ENCODE measurements at places on chromosomes 1 and 21. TPM values are rescaled to one million over a fixed set of nuclear protein-coding genes. Genes with fewer than 3 reads are reported as not detected.

- H3K27ac ChIP-seq, result no peak overlapping the region
- DNase-seq, result no peak
- H3K4me3 ChIP-seq, result no peak overlapping the region
- peaks cover 57% of the 10 kb centered on the region for H3K36me3 ChIP-seq
These were observed 9.1 kb downstream of the TMEM9 start for GRCh38 chr1:201145132-201145531.

GRCh38 chr1:155970531-155971167, 7.7 kb downstream of the ARHGEF2 start:
- no peak overlapping the region for H3K4me3 ChIP-seq
- peak overlapping the region; percentile 58 for H3K27ac ChIP-seq
- peaks cover 71% of the 10 kb centered on the region for H3K36me3 ChIP-seq

- no peak for DNase-seq
- H3K27ac ChIP-seq, result no peak overlapping the region
- no peaks in the 10 kb centered on the region for H3K27me3 ChIP-seq
- H3K4me1 ChIP-seq, result peaks cover 3% of the 10 kb centered on the region
- no peak overlapping the region for H3K4me3 ChIP-seq
- no peaks in the 10 kb centered on the region for H3K36me3 ChIP-seq
These were observed 43.3 kb downstream of the MAB21L3 start for GRCh38 chr1:116154536-116154935.

- DNase-seq, result no peak
- no peak overlapping the region for H3K27ac ChIP-seq
- no peaks in the 10 kb centered on the region for H3K36me3 ChIP-seq
- no peaks in the 10 kb centered on the region for H3K27me3 ChIP-seq
- no peaks in the 10 kb centered on the region for H3K4me1 ChIP-seq
- no peak overlapping the region for H3K4me3 ChIP-seq
These were observed 45.2 kb upstream of the FMO2 start for GRCh38 chr1:171139890-171140289.

GRCh38 chr1:71473331-71473730, 392.5 kb upstream of the ZRANB2 start:
- H3K4me1 ChIP-seq, result no peaks in the 10 kb centered on the region
- H3K4me3 ChIP-seq, result no peak overlapping the region
- no peaks in the 10 kb centered on the region for H3K36me3 ChIP-seq
- H3K27ac ChIP-seq, result no peak overlapping the region
- H3K27me3 ChIP-seq, result no peaks in the 10 kb centered on the region

GRCh38 chr1:230091473-230092231, 24.6 kb downstream of the GALNT2 start:
- H3K4me1 ChIP-seq, result peaks cover 44% of the 10 kb centered on the region
- H3K27ac ChIP-seq, result no peak overlapping the region
- H3K27me3 ChIP-seq, result no peaks in the 10 kb centered on the region
- peaks cover 53% of the 10 kb centered on the region for H3K36me3 ChIP-seq
- no peak for DNase-seq

- H3K27ac ChIP-seq, result no peak overlapping the region
- H3K27me3 ChIP-seq, result peaks cover 58% of the 10 kb centered on the region
- no peak overlapping the region for H3K4me3 ChIP-seq
These were observed 8.3 kb upstream of the COL16A1 start for GRCh38 chr1:31712068-31712467.

DNA sequence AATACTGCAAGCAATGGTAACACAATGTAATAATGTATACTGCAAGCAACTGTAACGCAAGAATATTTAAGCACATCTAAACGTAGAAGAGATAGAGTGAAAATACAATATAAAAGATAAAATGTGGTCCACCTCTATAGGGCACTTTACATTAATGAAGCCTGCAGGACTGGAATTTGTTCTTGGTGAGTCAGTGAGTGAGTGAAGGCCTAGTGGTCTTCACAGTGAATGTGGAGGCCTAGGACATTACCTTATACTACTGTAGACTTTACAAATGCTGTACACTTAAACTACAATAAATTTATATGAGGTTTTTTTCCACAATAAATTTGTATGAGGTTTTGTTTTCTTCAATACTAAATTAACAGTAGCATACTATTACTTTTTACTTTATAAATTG, 287.4 kb upstream of the SNX7 start:
- no peak overlapping the region for H3K27ac ChIP-seq
- no peak for DNase-seq
- H3K27me3 ChIP-seq, result no peaks in the 10 kb centered on the region

DNA sequence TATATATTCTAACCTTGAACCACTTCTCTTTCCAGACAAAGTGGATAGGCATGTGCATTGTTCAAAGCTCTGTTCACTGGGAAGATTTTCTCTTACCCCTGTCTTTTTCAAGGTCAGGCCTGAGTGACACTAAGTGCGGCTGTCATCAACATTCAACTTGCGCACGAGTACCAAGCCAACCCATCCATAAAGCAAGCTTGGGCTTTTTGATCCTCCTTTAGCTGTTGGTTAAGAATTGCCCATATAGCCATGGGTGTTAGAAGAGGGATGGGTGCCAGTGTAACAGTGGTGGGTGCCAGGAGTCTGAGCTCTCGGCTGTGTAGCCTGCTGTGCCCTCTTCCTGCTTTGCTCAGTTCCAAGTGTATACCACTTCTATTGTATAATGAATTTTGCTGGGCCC, 136.1 kb downstream of the GLUL start:
- no peaks in the 10 kb centered on the region for H3K27me3 ChIP-seq
- H3K36me3 ChIP-seq, result no peaks in the 10 kb centered on the region
- no peak overlapping the region for H3K4me3 ChIP-seq
- H3K4me1 ChIP-seq, result peaks cover 14% of the 10 kb centered on the region

LCE2C gene
- not detected for total RNA-seq

- peak; percentile 68 for DNase-seq
- peak overlapping the region; percentile 59 for H3K27ac ChIP-seq
- no peaks in the 10 kb centered on the region for H3K27me3 ChIP-seq
- no peak overlapping the region for H3K4me3 ChIP-seq
- H3K36me3 ChIP-seq, result no peaks in the 10 kb centered on the region
- peaks cover 8% of the 10 kb centered on the region for H3K4me1 ChIP-seq
These were observed 42.8 kb upstream of the IL12RB2 start for GRCh38 chr1:67264899-67265298.

- no peak overlapping the region for H3K27ac ChIP-seq
- no peaks in the 10 kb centered on the region for H3K4me1 ChIP-seq
- H3K4me3 ChIP-seq, result no peak overlapping the region
- H3K27me3 ChIP-seq, result no peaks in the 10 kb centered on the region
These were observed 24.2 kb downstream of the TRABD2B start for GRCh38 chr1:47972864-47973432.

BMP8B gene
- 0.14 TPM for total RNA-seq

DNA sequence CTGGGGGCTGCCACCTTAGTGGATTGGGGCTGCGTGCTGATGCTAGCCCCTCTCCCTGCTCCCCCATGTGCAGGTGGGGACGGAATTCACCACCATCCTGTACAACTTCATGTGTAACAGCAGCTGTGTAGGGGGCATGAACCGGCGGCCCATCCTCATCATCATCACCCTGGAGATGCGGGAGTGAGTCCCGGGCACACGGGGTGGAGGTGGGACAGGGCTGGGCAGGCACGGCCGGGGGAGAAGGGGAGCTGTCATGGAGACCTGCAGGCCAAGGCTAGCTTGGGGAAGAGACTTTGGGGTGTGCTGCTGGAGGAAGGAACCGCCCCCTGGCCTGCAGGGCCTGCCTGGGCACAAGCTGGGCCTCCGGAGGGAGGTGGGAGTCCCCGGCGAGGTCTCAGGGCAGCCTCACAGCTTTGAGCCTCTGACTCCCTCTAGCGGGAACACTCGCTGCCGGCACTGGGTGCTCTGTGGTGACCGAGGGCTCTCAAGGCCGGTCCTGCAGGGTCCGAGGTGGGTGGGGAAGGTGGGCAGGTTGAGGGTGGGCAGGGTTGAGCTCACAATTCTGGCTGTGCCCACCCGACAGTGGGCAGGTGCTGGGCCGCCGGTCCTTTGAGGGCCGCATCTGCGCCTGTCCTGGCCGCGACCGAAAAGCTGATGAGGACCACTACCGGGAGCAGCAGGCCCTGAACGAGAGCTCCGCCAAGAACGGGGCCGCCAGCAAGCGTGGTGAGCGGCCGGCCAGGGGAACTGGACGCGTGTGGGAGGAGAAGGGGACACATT, 25.0 kb upstream of the CCDC27 start:
- H3K27ac ChIP-seq, result no peak overlapping the region
- DNase-seq, result no peak
- no peaks in the 10 kb centered on the region for H3K4me1 ChIP-seq
- H3K4me3 ChIP-seq, result no peak overlapping the region
- no peaks in the 10 kb centered on the region for H3K27me3 ChIP-seq
- no peaks in the 10 kb centered on the region for H3K36me3 ChIP-seq

DNA sequence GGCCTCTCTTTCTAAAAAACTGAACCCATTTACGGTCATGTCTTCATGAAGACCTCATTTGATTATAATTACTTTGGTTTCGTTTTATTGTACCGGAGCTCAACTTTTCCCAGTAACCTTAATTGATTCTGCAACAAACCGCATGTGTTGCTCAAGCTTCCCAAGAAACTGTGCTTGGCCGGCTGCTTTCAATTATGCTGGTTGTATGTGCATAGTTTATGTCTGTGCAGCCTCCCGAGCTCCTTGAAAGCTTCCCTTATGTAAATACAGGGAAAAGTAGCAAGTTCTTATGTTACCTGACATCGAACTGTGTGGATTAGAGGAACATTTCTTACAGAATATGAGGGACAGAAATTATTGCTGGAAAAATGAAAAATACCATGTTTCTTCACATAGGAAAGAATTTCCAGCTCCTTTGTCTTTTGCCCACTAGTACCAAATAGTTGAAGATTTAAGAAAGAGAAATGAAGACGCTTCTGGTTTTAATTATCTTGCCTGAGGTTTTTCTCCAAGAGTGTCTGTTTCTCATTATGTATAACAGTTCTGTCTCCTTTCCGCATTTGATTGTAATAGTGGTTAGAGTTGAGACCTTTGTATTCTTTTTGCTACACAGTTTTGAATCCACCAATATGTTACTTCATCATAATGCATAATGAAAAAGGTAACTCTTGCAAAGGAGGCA, 2.1 kb downstream of the VCAM1 start:
- peak overlapping the region; percentile 24 for H3K4me3 ChIP-seq
- no peak for DNase-seq
- peak overlapping the region; percentile 7 for H3K27ac ChIP-seq
- no peaks in the 10 kb centered on the region for H3K27me3 ChIP-seq
- no peaks in the 10 kb centered on the region for H3K4me1 ChIP-seq

WNT2B gene
- 0.42 TPM for total RNA-seq

DNA sequence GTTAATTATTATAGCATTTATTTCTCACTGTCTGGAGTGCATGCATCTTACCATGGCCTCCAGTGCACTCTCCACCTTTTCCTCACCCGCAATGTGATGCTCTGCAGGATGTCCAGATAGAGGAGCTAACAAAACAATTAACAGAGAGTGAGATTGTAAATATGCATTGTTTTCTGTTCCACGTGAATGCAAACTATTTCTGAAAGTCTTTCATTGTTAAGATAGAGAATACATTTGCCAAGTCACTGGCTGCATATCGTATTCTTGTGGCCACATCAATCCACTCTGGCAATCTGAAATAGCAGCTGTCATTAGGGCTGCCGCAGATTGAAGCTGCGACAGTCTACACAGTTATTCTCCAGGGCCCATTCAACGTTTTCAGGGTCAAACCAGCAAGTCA, 143.8 kb downstream of the DUSP10 start:
- no peaks in the 10 kb centered on the region for H3K27me3 ChIP-seq
- H3K36me3 ChIP-seq, result no peaks in the 10 kb centered on the region
- H3K27ac ChIP-seq, result no peak overlapping the region
- DNase-seq, result no peak
- H3K4me3 ChIP-seq, result no peak overlapping the region

DNA sequence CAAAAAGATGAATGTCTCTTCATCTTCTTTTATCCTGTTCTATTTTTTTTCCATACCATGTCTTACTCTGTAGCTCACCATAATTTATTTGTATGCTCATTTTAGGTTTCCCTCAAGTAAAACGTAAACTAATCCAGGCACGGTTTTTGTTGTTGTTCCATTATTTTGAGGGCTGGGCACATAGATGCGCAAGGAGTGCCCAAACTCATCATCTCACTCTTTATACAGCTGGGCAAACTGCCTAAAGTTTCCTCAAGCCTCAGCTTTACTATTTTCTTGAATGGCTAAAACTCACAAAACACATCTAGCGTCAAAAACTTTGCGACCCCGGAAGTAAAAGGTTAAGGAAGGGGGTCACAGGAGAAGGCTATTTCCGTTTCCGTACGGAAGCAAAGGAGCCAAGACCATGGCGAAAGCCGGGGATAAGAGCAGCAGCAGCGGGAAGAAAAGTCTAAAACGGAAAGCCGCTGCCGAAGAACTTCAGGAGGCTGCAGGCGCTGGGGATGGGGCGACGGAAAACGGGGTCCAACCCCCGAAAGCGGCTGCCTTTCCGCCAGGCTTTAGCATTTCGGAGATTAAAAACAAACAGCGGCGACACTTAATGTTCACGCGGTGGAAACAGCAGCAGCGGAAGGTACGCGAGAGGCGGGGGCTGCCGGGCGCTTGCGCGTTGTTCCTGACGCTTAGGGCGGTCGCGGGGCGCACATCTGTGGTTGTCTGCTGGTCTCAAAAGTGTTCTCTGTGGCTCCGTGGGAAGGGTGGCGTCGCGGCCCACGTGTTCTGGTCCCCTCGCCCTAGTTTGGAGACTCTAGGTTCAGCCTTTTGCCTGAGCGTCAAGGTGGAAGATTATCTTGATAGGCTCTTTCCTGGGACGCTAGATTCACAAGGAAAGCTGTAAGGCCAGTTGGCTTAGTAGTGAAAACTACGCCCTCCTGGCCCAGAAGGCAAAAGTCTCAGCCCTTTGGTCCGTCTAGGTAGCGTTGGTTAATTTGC, at the start of gene RPF1:
Gene RPF1 (plus strand): TSS at position 391 of the 993 bp plus-strand sequence. CDS start 16 bp downstream, at position 407.
- no peaks in the 10 kb centered on the region for H3K36me3 ChIP-seq
- H3K27me3 ChIP-seq, result peaks cover 5% of the 10 kb centered on the region
- peak within 1 kb of the TSS; percentile 97 for H3K4me3 ChIP-seq
- peak; percentile 77 for DNase-seq

- no peak for DNase-seq
- H3K36me3 ChIP-seq, result peaks cover 50% of the 10 kb centered on the region
- H3K4me3 ChIP-seq, result no peak overlapping the region
- no peaks in the 10 kb centered on the region for H3K27me3 ChIP-seq
- H3K4me1 ChIP-seq, result no peaks in the 10 kb centered on the region
- no peak overlapping the region for H3K27ac ChIP-seq
These were observed 38.2 kb upstream of the RIPK4 start for GRCh38 chr21:41805038-41805437.

GRCh38 chr1:178541829-178542553, 29.1 kb downstream of the TEX35 start:
- H3K27ac ChIP-seq, result peak overlapping the region; percentile 73
- peaks cover 5% of the 10 kb centered on the region for H3K4me1 ChIP-seq
- H3K27me3 ChIP-seq, result no peaks in the 10 kb centered on the region
- H3K36me3 ChIP-seq, result no peaks in the 10 kb centered on the region

Data from thymus (tissue), 14 donors.